Stimulated activated CD8-positive, alpha-beta memory T cell treated with anti-CD3 and anti-CD28 coated beads, Interleukin-15, amount 100 ng/mL, for 1 hour (primary cell): ENCODE measurements at places on chromosomes 1 and 21.

DNA sequence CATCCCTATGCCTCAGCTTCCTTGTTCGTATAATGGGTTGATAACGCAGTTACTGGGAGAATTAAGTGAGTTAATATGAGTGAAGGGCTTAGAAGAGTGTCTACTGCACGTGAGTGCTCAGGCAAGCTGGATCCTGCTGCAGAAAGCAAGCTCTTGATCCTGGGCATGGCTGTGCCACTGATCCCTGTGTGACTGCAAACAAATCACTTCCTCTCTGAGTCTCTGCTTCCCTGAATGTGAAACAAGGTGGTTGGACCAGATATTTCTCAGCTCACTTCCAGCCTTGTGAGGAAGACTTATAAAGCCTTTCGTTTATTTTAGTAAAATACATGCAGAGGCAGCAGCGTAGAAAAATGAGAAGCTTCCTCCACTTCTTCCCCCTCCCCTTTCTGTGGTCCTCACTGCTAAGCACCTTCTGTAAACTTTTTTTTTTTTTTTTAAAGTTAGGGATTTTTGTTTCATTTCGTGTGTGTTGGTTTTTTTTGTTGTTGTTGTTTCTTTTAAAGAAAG lies 13.8 kb downstream of the PSEN2 start:
- no peak for DNase-seq

GRCh38 chr1:212013672-212014071 lies 21.7 kb downstream of the INTS7 start:
- no peak for DNase-seq

GRCh38 chr1:1291548-1292441 lies 11.6 kb downstream of the SCNN1D start:
- no peak for DNase-seq

- no peak for DNase-seq
These were observed 66.5 kb upstream of the LYST start for GRCh38 chr1:235933017-235933765.

DNA sequence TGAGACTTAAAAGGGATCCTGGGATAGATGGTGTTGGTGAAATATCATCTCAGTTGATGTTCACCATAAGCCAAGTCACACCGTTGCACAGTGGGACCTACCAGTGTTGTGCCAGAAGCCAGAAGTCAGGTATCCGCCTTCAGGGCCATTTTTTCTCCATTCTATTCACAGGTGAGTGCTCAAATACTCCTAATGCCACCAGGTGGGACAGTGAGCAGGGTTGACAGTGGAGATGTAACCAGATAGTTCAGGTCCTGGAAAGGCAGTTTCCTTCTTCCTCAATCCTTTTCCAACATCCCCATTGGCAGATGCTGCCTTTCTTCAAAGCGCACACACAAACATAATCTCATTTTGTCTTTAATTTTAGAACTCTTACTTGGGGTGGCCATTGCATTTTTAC lies 11.6 kb downstream of the CD160 start:
- no peak for DNase-seq

DNA sequence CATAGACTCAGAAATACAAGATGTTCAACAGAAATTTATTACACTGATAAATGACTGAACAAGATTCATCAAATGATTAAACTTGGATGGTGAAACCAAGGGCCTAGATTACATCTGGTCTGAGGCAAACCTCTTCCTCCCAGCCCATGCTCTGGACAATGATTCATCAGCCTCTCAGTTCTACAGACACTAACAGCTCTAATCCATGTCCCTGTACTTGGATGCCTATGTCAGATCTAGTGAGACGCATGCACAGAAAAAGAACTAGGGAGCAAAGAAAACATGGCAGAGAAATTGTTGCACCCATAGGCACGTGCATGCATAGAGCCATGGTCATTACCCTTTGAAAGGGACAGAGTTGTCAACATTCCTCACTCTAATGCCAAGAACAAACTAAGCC lies 250.1 kb downstream of the KCNH1 start:
- DNase-seq: no peak
